Dorsolateral prefrontal cortex (tissue), 122 donors: ENCODE measurements at places on chromosomes 13 and 19.

DNA sequence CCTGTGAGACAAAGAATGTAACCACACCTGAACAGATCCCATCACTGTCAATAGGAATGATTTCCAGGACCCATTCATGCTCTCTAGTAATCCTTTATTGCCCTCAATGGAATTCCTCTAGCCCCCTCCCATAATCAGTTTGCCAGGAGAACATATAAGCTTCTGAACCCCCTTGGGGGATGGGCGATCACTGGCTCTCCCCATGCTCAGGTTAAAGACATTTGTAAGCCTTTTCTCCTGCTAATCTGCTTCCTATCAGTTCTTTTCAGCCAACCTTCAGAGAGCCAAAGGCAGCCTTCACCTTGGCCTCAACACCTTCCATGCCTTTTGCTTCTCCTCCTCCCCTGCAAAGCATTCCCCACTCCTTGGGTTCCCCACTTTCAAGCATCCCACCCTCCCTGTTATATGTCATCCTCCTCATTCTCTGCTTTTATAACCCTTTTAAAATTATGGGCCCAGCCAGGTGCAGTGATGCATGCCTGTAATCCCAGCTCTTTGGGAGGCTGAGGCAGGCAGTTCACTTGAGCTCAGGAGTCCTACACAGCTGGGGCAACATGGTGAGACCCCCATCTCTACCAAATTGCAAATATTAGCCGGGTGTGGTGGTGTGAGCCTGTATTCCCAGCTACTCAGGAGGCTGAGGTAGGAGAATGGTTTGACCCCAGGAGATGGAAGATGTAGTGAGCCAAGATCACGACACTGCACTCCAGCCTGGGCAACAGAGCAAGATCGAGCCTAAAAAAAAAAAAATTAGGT is 12.4 kb downstream of the DPRX start:
- DNase-seq, result no peak

- DNase-seq, result peak; percentile 95
These were observed at the start of gene ZNF226 for GRCh38 chr19:44164673-44165512. Gene ZNF226 (plus strand): TSS chr19:44165100. CDS start chr19:44170081, 4,981 bp downstream.

- no peak for DNase-seq
These were observed 14.9 kb upstream of the ZNF442 start for GRCh38 chr19:12380444-12380737.

- DNase-seq, result no peak
These were observed 7.3 kb downstream of the SIX5 start for GRCh38 chr19:45761714-45762113.

DNA sequence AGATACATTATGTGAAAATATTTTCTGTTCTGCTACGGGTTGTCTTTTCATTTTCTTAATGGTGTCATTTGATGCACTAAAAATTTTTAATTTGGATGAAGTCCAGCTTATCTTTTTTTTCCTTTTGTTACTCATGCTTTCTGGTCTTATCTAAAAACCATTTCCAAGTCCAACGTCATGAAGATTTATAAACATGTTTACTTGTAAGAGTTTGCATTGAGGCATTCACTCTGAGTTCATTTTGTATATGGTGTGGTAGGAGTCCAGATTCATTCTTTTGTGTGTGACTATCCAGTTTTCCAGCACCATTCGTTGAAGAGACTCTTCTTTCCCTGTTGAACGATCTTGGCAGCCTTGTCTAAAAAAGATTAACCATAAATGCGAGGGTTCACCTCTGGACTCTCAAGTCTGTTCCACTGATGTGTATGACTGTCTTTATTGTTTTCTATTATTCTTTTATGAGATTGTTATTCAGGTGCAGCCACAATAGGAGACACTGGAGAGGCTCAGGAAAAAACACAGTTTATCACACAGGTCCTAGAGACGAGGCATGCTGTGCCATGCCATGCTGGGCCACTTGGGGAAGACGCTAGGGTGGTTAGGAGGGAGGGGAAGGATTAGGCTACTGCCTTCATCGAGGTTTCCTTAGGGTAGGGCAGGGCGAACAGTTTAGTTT is 35.0 kb downstream of the NAA16 start:
- DNase-seq, result no peak

DNA sequence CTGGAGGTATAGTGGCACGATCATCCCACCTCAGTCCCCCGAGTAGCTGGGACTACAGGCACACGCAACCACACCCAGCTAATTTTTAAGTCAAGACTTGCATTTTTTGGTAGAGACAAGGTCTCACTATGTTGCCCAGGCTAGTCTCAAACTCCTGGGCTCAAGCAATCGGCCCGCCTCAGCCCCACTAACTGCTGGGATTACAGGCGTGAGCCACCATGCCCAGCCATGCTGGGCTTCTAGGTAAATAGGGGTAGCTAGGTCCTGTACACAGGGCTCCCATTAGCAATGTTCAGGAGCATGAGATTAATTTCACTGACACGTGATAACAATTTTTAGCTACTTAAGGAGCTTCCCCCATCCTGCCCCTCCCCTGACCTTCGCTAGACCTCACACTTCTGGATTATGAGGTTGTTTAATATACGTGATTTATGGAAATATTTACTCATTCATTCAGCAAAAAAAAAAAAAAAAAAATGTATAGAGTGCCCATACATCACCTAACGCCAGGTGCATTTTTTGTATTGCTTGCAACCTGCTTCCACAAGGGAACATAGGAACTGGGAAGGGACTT is 19.2 kb downstream of the TMEM272 start:
- DNase-seq, result no peak
